ENCODE measurements at places on chromosomes 1 and 21.

GRCh38 chr1:201543871-201544642, 5.1 kb downstream of the NAV1 start:
- DNase-seq = no peak

DNA sequence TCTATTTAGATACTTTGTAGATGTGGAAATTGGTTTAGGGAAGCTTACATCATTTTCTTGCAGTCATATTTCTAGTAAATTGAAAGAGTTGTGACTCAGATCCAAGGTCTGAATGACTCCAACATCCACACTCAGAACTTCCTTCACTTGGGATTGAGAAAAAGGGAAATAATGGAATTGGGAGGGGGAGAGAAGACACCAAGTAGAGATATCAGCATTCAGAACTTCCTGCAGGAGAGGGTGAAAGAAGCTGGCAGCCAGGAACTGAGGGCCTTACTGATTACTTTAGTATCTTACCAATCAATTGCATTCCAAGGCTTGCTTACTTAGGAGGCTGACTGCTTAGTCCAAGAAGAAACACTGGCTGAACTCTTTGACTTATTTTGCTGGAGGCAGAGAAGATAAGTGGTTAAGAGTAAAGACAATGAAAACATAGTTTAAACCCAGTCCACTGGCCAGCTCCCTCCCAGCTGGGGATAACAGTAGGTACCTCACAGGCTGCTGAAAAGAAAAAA, 21.7 kb downstream of the APP start:
- peak; percentile 72 for DNase-seq

- DNase-seq = no peak
Measured at GRCh38 chr1:109295712-109296415, 10.9 kb downstream of the MYBPHL start.

- peak; percentile 7 for DNase-seq
Measured at GRCh38 chr21:14526199-14526598, 19.9 kb downstream of the SAMSN1 start.
